ENCODE measurements at places on chromosomes 6 and 20.

GRCh38 chr6:414447-414846 is 22.9 kb downstream of the IRF4 start:
- DNase-seq = no peak

DNA sequence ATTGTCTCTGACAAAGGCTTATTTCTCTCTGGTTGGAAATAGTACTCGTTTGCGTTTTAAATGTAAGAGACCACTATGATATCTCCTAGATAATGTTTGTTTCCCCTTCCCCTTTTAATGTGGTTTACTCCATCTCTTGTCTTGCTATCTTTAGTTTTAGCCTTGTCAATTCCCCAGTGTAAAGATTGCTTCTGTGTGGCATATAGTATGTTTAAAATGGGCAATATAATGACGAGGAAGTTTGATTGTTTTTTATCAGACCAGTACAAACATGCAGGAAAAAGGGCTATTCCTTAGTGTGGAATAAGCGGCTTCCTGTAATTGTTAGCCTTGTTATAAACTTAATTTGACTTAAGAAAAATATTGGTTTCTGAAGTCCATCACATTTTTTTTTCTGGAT is 3.1 kb downstream of the QKI start:
- no peak for DNase-seq

DNA sequence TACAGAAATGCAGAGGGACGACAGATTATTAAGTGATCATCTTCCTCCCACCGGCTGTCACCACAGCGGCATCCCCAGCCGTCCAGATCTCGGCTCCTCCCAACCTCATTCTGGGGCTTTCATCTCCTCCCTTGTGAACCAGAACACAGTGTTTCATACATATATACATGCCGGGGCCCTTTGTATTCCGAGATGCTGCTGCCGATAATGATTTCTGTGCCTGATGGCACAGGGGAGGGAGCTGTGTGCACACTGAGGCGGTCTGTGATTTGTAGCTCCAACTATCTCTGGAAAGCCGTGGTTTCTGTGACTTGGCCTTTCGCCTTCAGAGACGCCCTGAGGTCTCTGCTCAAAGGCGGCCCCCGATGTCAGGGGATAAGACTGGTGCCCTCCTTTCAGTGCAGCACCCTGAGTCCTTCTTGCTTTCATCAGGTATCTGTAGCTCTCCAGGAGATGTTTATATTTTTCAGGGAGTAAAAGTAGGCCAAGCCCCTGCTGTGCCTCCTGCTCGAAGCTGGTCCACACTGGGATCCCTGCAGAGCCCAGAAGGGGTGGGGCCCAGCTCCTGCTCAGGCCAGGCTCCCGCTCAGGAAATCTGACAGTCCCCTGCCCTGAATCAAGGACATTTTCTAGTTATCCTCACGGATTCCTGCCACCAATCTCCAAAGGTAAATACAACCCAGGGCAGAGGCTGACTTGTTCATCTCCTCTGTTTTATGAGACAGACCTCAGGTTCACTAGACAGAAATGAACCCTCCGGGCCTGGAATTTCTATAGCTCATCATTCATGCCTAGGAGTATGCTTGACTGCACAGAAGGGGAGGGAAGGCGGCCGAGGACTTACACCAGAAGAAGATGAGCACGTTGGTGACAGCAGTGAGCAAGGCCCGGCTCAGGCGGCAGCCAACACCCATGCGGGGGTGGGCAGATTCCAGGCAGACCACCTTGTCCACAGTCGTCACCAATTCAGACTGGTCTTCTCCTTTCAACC is 11.2 kb downstream of the LEMD2 start:
- DNase-seq = no peak

- DNase-seq = no peak
Measured at GRCh38 chr6:126182650-126183311, 157.1 kb upstream of the CENPW start.

DNA sequence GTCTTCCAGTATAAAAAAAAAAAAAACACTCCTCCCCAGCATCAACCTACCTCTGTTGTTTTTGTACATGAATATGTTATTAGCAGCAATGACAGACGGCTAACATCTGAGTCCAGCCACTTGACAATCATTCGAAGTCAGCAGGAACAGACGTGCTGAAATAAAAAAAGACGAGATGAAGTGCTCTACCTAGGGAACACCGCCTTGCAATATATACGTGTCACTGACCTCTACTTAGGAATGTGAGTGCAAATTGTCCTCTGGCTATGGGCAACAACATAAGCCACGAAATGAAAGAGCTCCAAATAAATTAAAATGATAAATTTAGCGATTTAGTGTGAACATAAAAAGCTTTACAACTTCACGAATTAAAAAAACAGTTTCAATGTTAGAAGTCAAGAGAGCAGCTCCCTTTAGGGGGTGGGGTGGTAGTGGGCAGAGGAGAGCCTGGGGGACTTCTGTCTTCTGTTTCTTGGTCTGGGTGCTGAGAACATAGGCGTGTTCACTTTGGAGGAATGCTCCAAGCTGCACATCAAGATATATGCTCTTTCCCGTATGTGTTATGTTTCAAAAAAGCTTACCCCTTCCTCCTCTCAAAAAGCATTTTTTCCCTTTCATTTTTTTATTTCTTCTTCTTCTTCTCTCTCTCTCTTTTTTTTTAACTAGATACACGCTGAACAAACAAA is 23.3 kb downstream of the EDN1 start:
- no peak for DNase-seq

- DNase-seq = no peak
Measured at GRCh38 chr6:14645841-14646240, 528.3 kb downstream of the CD83 start.

DNA sequence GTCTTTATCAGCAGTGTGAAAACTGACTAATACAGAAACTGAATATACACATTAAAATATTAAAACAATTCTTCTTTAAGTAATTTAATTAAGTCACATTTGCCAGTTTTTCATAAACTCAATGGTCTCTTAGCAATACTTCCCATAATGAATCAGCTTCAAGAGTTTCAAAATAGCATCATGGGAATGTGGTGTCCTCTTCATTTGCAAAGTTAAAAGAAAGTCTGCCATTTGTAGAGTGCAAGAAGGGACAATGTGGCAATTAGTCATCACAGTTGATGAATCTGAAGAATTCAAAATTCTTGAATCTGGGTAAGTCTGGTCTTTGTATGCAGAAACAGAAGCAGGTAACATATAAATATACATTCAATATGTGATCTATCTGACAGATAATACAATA is 38.7 kb downstream of the SYNE1 start:
- DNase-seq = no peak

GRCh38 chr20:19009081-19009688 is 195.6 kb downstream of the SCP2D1 start:
- DNase-seq = no peak

- no peak for DNase-seq
Measured at GRCh38 chr6:169427856-169428255, 174.2 kb upstream of the THBS2 start.

GRCh38 chr6:147869201-147869600 is 360.7 kb downstream of the SAMD5 start:
- no peak for DNase-seq

GRCh38 chr20:16301986-16302385 is 271.3 kb downstream of the KIF16B start:
- no peak for DNase-seq

DNA sequence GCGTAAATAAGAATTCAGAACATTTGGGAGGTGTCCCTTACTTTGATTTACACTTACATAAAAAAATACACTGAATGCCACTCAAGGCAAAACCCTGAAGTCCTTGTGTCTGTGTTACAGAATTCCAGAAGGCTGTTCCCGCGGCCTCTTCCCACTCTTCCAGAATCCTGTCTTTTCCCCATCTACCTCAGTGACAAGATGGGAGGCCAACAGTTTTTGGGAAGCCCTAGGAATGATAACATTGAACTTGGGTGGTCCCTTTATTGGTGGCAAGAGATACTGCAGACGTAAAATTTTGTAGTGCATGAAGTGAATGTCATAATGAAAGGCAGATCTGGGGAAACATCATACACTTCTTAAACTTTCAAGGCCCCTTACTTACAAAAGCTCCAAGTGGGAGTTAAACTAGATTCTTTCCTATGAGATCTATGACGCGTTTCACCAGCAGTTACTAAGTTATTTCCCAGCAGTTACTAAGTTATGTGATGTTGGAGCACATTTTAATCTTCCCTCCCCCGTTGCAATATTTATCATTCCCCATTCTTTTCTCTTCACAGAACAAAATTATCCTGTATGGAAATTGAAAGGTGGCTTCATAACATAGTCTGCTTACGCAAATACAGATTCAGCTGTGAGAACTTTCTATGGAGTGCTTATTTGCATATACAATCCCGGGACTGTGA is 79.5 kb downstream of the BCAS1 start:
- no peak for DNase-seq

- no peak for DNase-seq
Measured at GRCh38 chr6:27544612-27545260, 71.8 kb upstream of the ZNF184 start.

- no peak for DNase-seq
Measured at GRCh38 chr6:84643778-84644177, 120.6 kb downstream of the TBX18 start.

DNA sequence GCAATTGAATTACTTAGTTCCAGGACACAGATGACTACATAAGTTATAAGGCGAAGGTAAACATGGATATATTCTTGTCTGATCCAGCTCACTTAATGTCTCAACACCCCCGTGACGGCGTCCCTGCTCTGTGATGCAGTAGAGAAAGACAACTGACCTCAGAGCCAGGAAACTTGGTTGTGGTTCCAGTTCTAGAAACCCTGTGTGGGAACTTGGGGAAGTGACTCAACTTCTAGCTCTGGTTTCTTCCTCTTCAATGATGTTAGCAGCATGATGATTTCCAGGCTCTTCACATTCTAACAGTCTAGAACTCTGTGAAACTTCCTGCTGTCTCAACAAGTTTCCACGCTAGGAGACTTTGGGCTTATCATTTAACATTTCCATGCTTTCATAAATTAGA is 18.4 kb downstream of the LAMA4 start:
- DNase-seq = no peak

- DNase-seq = no peak
Measured at GRCh38 chr6:28589234-28589956, 63.7 kb downstream of the GPX5 start.

- no peak for DNase-seq
Measured at GRCh38 chr6:99608886-99609482, 2.4 kb downstream of the PRDM13 start.

GRCh38 chr20:61099806-61100205 is 152.3 kb upstream of the CDH4 start:
- no peak for DNase-seq

DNA sequence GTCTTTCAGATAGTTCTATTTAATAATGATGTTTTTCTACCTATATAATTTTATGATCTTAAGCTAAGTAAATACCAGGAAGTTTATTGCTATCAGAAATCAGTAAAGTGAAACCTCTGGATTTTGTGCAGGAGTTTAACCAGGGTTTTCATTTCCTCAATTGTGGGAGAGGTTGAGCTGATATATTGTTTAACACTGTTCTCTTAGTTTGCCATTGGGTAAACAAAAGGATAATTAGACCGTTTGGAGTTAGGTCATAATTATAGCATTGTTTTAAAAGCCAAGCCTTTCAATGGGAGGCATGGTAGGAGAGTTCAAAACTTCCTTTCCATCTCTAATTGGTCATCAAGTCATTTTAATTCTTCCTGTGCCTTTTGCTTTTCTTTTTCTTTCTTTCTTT is 58.7 kb downstream of the STXBP5 start:
- no peak for DNase-seq

DNA sequence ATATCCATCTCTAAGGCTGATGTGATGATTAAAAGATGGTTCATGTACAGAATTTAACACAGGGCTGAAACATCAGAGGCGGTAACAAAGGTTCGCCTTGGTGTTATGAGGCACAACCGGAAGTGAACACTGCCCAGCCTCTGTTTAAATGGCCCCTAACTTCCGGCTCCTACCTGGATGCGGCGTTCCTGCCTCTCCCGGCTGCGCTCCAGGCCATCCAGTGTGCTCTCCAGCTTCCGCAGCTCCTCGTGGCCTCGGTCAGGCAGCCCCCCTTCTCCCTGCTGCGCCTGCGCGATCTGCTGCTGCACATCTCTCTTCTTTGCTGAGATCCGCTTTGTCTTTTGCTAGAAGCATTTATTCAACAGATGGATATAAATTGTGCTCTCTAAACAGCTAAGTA is 195.3 kb downstream of the SYNE1 start:
- DNase-seq = no peak

Data from T-helper 9 cell (primary cell).